ENCODE measurements at places on chromosomes 5 and 9. TPM values are rescaled to one million over a fixed set of nuclear protein-coding genes. Genes with fewer than 3 reads are reported as not detected.

SAXO1 gene
- total RNA-seq: 0.18 TPM

NDST1 gene
- total RNA-seq: 39.3 TPM

CDH6 gene
- total RNA-seq: 7.4 TPM

MARCOL gene
- total RNA-seq: not detected

PDE8B gene
- total RNA-seq: not detected

TNFSF15 gene
- 2.4 TPM for total RNA-seq

TRIM36 gene
- total RNA-seq: 0.36 TPM

C7 gene
- total RNA-seq: 2.4 TPM

GKAP1 gene
- 1.4 TPM for total RNA-seq

FOXI1 gene
- total RNA-seq: not detected

CENPK gene
- 1.4 TPM for total RNA-seq

PCDHAC2 gene
- total RNA-seq: not detected

PRLR gene
- total RNA-seq: 1.6 TPM

SPATA31A6 gene
- total RNA-seq: under 0.01 TPM

PRR16 gene
- total RNA-seq: 4.4 TPM

SPINK6 gene
- total RNA-seq: not detected

LHFPL2 gene
- total RNA-seq: 42.8 TPM

TAS2R1 gene
- not detected for total RNA-seq

ANXA2R gene
- 3.4 TPM for total RNA-seq

ADAMTS12 gene
- total RNA-seq: 13.0 TPM

CMBL gene
- total RNA-seq: 12.3 TPM

ZFP62 gene
- 19.4 TPM for total RNA-seq

SOHLH1 gene
- total RNA-seq: not detected

CTSL gene
- 513 TPM for total RNA-seq

PCDHA12 gene
- total RNA-seq: 0.09 TPM

SVEP1 gene
- total RNA-seq: 101 TPM

ACTBL2 gene
- not detected for total RNA-seq

PCA3 gene
- not detected for total RNA-seq
